ENCODE measurements at places on chromosomes 16 and 17.

GRCh38 chr17:31198026-31198425 is 99.0 kb downstream of the OMG start:
- DNase-seq = no peak

- DNase-seq = no peak
Measured at GRCh38 chr16:84722068-84722467, 22.3 kb downstream of the USP10 start.

GRCh38 chr17:19265755-19266154 is 28.6 kb downstream of the EPN2 start:
- no peak for DNase-seq

- no peak for DNase-seq
Measured at GRCh38 chr17:83174362-83175118, 95.1 kb downstream of the METRNL start.

DNA sequence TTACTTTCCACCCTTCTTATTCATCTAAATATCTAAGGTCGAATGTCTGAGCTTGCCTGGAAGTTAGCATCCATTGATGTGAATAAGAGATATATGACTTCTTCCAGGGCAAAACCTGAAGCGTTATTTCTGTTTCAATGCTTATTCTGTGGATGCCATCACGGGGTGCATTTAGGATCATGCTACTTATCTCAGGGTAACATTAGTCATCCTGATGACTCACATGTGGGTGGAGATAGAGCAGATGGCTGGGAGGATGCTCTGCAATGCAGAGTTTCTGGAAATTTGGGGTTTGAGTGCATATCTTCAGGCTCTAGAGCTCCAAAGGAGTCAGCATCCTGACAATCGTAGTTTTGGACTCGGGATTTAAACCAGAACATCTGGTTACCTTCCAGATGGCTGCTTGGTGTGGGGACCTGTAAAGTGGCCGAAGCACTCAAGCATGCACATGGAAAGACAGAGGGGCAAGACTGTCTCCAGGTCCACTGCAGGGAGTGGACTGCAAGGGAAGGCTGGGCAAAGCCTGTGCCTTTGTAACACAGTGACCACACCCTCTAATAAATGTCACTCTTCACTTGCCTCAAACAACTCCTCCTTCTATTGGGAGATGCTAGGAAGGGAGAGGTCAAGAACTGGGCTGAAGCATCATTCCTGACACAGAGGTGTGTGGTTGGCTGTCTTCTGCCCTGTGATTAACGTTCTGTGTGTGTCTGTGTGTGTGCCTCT is 175.2 kb upstream of the SALL1 start:
- no peak for DNase-seq

GRCh38 chr16:4910828-4911227 is 26.1 kb downstream of the PPL start:
- no peak for DNase-seq

DNA sequence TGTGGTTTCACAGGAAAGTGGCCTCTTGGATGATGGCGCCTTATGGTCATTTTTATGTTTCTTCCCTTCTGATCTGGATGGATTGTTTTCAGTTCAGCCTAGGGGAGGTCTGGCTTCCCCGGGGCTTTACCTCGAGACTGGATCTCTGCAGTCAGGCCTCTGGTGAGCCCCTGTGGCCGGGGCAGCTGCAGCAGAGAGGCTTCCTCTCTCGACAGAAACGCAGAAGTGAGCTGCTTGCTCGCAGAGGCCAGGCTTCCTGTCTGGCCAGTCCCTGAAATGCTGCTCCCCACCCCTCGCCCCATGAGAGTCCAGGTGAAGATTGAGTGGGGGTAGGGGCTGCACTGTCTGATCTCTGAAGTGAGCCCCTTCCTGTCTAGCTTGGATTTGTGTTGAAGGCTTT is 44.0 kb downstream of the PLCG2 start:
- no peak for DNase-seq

DNA sequence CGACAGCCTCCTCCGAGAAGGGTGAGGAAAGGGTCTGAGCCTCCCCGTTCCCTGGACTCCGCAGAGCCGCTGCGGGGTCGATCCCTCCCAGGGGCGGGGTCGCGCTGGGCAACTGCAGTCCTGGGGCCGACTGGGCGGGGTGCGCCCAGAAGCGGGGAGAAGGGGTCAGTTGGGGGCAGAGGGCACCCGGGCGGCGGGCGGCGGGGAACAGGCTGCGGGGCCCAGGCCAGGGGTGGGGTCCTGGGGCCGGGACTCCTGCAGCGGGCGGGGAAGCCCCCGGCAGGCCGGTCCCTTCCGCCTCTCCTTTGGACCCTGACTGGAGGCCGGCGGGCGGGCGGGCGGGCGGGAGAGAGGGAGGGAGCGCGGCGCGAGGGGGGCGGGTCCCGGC is 352 bp downstream of the GGNBP2 start:
- no peak for DNase-seq

DNA sequence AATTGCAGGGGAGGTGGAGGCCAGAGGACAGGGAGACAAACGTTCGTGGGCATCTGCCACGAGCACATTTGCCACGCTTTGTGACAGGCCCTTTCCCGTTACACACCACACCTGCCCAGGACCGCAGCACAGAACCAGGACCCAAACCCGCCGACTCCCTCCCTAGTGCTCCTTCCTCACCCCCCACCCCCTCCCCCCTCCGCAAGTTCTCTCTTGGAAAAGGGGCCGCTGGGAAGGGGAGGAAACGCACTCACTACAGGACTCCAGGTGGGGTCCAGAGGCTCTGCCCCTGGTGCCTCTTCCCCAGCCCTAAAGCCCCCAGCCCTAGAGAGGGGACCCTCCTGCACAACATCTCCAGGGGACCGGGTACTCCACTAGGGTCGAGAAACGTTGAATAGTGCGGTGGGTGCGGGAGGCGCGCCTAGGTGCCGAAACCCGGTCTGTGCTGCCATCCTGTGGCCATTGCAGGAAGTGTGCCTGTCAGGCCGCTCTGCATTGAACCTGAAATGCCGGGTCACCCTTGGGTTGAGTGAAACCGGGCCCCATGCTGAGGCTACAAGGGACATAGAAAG is 21.9 kb upstream of the EIF1 start:
- DNase-seq = peak; percentile 95

GRCh38 chr17:78397681-78398101 is 19.2 kb downstream of the PGS1 start:
- peak; percentile 75 for DNase-seq

DNA sequence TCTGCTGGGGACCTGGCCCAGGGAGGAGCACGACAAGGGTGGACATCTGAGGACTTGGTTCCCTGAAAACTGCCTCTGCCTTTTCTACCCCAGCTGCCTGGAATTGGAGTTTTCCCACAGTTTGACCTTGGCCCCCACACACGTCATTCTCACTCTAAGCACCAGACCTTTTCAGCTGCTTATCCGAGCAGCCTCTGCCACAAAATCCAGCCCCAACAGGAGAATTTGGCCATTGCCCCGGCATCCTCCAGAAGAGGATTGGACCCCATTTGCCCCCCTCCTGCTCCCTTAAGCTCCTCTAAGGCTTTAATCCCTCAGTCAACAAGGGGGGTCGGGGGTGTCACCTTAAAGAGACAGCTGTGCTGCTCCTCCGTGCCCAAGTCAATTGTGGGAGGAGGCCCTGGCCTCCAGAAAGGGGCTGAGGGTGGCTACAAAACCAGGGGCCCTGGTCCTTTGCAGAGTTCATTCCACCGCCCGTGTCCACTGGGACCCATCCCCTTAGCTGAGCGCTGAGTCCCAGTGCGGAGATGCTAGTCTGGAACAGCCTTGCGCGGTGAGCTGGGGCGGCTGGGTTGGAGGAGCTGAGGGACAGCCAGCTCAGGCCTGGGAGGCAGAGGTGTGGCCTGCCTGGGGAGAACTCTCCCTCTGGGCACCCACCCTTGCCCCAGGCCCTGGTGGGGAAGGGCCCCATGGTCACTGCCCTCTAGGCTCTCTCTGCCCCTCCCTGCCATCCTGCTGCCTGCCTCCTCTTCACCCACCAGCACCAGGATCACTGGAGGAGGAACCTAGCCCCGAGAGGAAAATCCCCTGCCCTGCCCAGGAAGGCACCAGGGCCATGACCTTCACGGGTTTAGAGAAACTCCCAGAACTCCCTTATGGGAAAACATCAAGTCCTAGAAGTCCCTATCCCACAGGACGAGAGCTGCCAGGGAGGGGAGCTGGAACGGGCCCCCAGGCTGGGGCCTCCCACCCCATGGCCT is 18.8 kb downstream of the TTYH2 start:
- no peak for DNase-seq

DNA sequence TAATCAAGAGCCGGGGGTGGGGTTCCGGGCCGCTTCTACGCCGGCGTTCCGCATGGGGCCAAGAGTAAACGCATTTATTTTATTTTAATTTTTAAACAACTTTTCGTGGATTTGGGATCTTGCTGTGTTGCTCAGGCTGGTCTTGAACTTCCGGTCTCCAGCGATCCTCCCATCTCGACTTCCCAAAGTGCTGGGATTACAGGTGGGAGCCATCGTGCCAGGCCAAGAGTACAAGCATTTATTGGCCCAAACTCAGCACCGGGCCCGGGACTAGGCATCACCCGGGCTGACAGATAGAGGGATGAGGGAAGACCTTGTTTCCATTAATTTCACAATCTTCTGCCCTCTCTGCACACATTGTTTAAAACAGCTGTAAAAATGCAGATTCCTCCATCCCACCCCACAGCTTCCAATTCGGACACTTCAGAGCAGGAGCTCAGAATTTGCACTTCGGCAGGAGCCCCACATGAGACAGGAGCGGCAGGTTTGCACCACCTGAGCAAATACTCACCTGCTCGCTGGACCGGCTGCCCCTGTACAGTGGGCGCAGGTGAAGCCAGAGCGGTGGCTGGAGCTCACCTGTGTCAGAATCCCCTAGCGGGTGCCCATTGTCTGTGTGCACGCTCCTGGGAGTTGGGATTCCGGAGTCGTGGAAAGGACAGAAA is 663 bp upstream of the GINS2 start:
- DNase-seq = no peak

GRCh38 chr17:37098910-37099664 is 150.3 kb downstream of the AATF start:
- DNase-seq = no peak

DNA sequence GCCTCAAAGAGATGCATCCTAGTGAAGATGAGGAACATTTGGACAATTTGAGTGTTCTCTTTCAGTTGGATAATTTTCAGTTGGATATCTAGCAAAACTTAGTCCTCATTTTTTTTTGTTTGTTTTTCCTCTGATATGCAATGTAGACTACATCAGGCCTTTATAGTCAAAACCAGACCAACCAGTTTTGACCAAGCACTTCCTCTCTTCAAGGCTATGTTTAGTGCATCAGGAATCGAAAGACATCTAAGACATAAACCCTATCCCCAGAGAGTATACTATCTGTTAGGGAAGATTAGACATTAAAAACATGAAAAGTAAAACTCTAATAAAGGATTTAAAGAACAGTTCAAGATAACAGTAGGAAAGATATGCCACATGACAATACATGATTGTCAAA is 256.1 kb downstream of the IRX3 start:
- DNase-seq = no peak

GRCh38 chr17:82613283-82614094 is 34.8 kb downstream of the WDR45B start:
- DNase-seq = peak; percentile 34

DNA sequence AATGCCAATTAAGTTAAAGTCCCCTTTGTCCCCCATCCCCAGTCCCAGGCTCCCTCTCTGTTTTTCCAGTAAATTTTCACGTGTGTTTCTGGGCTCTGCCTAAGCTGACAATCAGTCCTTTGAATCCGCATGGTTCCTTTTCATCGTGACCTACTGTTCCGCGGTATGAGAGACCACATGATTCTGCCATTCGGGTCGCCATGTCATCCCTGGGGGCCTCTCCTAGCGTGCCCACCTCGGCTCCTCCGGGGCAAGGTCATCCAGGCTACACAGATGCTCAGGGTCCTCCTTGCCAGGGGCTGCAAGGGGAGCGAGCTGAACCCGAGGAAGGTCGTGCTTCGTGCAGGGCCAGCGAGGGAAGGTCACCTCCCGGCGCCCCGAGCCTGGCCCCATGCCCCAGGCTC is 157.6 kb downstream of the RAB11FIP4 start:
- no peak for DNase-seq

DNA sequence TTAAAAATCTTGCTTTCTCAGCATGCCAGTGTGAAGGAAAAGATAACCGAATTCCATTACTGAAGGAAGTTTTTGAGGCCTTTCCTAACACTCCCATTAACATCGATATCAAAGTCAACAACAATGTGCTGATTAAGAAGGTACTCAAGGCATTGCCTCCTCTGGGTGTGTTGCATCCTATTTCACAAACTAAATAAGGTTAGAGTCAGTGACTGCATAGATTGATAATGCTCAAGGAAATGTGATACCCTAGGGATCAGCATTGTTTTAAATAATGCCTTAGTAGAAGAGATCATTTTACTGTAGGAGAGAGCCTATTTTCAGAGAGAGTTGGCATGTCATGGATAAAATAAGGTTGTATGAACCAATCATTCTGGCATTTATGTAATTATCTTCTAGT is 36.8 kb downstream of the GDPD1 start:
- DNase-seq = no peak

- no peak for DNase-seq
Measured at GRCh38 chr17:71828182-71828596, 292.6 kb upstream of the SOX9 start.

DNA sequence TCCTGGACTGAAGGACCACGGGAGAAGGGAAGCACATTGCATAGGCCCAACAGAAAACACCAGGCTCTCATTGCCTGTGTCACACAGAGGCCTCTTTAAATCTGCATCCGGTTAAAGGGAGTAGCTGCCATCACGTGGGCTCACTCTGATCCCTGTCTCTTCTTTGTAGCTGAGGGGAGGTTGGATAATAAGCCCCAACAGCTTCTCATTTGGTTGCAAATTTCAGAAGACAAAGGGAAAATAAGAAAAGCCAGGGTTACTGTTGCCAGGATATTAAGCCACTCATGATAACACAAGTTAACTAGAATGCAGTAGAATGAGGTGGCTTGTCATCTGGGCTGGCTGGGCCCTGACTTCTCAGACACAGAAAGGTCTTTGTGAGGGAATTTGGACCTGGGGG is 325.1 kb upstream of the ERCC4 start:
- no peak for DNase-seq

DNA sequence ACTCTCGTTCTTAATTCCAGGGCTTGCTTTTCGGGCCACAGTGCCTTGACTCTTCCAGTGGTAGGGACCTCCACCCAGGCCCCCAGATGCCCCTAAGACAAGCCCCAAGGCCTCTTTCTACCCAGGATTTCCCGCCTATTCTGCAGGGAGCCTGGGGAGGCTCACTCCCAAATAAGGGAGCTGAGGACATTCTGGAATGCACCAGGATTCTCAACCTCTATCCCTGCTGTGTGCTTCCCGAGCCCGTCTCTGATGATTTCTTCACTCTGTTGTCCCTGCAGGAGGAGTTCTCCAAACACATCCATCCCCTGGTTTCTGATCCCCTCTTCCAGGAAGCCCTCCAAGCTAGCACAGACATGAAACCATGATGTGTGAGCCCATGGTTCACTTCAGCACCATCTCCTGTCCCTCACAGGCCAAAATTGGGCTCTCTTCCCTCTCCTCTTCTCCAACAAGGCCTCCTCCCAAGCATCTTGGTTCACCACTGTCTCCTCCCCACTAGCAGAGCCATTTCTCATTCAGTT is 255.9 kb downstream of the KATNIP start:
- DNase-seq = no peak

All from trophoblast cell (in vitro differentiated cells and primary cell).